ENCODE measurements at places on chromosomes 7 and 10.
A peak's percentile ranks its signal among the peaks of the same experiment; 100 is the strongest.

- DNase-seq = no peak
These were observed 65.1 kb downstream of the MINDY3 start for GRCh38 chr10:15795036-15795792.

- no peak for DNase-seq
These were observed 231.1 kb upstream of the ADARB2 start for GRCh38 chr10:1968257-1969033.

GRCh38 chr10:88852327-88852726 lies 683 bp upstream of the ANKRD22 start:
- DNase-seq = no peak

- DNase-seq = peak; percentile 74
These were observed 46.3 kb downstream of the PDK4 start for GRCh38 chr7:95549818-95550529.

- DNase-seq = no peak
These were observed 52.2 kb upstream of the INHBA start for GRCh38 chr7:41755096-41755495.

GRCh38 chr10:88243836-88244730 lies 339.0 kb downstream of the RNLS start:
- DNase-seq = peak; percentile 87

GRCh38 chr7:132049462-132050304 lies 493.3 kb upstream of the PODXL start:
- peak; percentile 17 for DNase-seq

- DNase-seq = no peak
These were observed 54.1 kb downstream of the SLIT1 start for GRCh38 chr10:97131666-97132065.

- no peak for DNase-seq
These were observed 67.1 kb upstream of the AGBL3 start for GRCh38 chr7:134919240-134919641.

DNA sequence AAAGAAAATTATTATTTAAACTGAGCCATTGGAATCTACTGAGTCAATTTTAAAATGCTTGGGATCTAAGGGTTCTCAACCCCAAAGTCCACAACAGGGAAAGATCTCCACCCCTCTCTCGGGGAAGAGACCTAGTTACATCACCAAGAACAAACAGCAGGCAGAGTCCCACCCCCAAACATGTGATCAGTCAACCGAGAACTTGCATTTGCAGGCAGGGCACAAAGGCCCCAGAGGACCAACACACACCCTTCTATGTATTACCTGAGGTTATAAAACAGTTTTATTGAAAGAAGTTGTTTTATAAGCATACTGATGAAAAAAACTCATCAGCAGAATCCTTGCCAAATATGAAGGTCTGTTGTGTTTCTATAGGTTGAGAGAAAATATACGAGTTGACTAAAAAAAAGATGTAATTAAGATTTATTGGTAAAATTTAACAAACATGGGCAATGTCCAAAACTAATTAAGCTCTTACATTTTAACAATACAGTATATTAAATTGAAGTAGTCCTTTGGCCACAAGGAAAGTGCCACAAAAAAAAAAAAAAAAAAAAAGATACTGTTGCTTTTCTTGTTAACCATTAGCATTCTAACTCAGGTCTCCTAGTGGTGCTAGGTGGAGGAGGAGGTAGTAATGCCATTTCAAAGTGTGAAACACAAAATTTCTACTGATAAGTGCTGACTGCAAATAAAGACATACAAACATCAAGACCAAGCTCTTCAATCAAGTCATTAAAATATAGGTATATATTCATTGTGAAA lies 975 bp upstream of the USP54 start:
- DNase-seq = no peak

Data from IMR-90 (cell line).